ENCODE measurements at places on chromosomes 5 and 9.
A peak's percentile ranks its signal among the peaks of the same experiment; 100 is the strongest.

DNA sequence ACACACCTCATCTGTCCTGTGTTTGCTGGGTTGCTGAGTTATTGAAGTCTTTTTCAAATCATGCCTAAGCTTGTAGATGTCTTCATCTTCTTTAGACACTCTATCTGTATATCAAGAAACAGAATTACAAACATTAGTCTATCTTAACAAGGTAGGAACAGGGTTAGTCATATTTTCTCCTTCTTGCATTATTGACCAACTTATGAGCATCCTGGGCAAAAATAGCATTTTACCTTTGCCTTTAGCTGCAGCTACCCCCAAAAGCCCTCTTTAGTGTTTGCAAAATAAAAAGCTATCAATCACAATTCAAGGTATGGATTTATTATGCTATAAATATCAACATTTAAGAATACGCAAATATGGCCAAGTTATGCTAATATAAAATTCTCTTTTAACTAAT lies 3.4 kb downstream of the PLK2 start:
- no peak for DNase-seq

- DNase-seq = no peak
These were observed 20.0 kb upstream of the LIFR start for GRCh38 chr5:38576442-38576841.

- DNase-seq = no peak
These were observed 6.2 kb downstream of the TGFBI start for GRCh38 chr5:136034984-136035383.

GRCh38 chr9:17017931-17018491 lies 116.8 kb upstream of the CNTLN start:
- DNase-seq = peak; percentile 79

GRCh38 chr9:33065157-33066076 lies 11.1 kb downstream of the SMU1 start:
- DNase-seq = no peak

DNA sequence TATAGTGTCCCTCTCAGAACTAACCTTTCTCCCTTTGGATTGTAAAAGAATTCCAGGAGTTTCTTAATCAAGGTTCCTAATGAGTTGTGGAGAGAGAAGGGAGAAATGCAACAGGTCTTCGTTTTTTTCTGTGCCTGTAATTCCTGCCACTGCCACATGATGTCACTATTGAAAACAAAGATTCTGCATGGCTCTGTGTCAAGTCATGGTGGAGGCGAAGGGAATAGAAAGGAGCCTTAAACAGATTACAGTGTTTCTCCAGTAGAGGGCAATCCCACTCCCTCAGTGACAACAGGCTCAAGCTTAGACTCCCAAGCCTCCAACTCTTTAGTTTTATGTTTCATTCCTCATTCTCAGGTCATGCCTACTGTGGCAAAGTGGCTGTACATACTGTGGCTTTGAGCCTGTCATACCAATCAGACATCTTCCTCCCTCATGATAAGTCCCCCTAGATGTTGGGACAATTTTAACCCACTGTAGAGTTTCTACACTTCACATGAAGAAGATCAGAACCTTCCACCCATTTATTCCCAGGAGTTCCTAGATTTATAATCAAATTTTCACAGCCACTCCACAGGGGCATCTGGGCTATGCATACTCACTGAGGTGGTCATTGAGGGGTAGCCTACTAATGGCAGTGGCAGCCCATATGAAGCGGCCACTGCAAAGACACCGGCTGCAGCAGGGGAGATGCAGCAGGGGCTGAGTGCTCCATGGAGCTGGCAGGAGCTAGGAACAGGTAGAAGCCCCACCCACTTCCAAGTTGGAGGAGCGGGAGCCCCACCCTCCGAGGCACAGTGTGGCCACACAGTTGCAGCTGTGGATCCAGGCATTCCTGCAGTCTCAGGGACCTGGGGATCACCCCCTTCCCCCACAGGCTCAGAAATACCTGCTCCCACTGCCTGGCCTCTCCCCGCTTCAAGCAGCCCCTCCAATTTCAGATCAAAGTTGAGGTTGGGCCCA lies 97.4 kb upstream of the TRIM32 start:
- peak; percentile 68 for DNase-seq

- no peak for DNase-seq
These were observed 60.2 kb upstream of the SRP19 start for GRCh38 chr5:112800891-112801290.

DNA sequence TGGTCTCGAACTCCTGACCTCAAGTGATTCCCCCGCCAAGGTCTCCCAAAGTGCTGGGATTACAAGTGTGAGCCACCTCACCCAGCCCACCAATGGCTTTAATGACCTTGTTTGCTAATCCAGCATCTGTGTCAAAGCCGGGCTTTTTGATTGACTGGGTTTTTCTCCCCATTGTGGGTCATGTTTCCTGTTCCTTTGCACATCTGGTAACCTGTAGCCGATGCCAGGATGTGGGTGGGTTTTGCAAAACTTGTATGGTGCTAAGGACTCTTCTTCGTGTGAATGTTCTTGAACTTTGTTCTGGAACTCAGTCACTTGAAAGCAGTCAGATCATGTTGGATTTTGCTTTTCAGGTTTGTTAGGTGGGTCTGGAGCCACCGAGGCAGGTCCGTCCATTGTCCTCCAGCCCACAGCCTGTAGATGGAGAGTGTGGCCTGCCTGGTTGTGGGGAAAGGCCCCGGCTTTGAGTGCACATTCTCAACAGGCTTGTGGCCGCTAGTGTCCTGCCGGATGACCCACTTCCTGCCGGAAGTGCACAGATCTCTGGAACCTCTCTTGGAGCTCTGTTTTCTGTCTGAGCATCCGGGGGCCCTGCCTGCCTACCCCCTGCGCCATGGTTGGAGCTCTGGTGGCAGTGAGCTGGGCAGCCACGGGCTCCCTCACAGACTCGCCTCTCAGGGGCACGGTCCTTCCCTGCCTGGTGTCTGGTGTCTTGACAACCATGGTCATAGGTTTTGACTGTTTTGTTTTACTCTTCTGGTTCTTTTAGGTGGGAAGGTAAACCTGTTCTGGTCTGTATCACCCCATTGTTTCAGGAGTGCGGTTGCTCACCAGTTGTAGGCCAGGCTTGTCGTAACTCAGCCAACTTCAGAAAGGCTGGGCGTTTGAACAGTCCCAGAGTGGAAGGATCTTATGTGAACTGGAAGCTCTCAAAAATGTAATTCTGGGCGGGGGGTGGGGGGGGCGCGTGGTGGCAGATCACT lies 69.6 kb upstream of the CACNA1B start:
- no peak for DNase-seq

- no peak for DNase-seq
These were observed 588.3 kb upstream of the SGCD start for GRCh38 chr5:155738616-155739015.

DNA sequence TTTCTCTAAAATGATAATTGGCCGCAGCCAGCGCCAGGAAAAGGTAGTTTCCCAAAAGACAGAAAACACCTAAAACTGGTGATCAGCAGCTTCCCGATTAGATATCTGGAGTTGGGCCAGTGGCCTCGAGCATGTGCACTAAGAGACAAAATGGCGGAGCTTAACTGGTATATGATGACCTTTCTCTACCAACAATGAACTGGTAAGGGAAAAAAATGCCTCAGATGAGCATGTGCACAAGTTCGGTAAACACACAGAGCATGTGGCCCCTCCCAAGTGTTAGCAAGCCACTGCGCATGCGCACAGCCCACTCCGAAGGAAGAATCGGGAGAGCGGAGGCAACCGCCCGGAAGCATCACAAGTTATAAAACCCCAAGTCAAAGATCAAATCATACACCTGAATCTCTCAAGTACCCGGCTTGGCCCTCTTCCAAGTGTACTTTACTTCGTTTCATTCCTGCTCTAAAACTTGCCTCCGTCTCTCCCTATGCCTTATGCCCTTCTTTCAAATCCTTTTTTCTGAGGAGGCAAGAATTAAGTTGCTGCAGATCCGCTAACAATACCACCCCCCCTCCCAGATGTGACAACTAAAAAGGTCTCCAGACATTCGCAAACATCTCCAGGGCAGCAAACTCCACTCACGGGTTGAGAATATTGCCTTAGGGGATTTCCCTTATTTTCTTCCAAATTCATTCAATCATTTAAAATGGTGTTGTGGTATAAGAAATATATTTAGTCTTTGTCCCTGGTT lies 15.0 kb upstream of the PTBP3 start:
- DNase-seq = peak; percentile 69

- no peak for DNase-seq
These were observed 154.3 kb downstream of the DENND1A start for GRCh38 chr9:123775289-123776284.

DNA sequence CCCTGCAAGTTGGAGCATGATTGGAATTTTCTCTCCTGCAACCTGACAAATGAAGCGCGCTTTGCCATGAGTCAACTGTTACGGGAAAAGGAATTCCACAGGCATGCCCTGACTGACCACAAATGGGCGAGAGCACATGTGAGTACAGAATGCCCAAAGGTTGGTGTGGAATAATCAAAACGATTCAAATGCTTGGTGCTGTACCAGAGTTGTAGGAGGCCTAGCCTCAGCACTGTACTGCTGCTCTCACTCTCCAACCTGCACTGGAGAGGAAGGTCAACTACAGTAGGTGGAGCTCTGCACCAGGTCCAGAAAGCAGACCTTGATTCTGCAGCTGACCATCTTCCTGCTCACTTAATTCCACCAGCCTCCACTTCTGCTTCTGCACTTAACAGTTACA lies 406.9 kb upstream of the ACTBL2 start:
- DNase-seq = peak; percentile 91

GRCh38 chr9:89021154-89021803 lies 30.0 kb downstream of the S1PR3 start:
- DNase-seq = peak; percentile 90

GRCh38 chr9:109256336-109256735 lies 64.5 kb downstream of the EPB41L4B start:
- peak; percentile 81 for DNase-seq

DNA sequence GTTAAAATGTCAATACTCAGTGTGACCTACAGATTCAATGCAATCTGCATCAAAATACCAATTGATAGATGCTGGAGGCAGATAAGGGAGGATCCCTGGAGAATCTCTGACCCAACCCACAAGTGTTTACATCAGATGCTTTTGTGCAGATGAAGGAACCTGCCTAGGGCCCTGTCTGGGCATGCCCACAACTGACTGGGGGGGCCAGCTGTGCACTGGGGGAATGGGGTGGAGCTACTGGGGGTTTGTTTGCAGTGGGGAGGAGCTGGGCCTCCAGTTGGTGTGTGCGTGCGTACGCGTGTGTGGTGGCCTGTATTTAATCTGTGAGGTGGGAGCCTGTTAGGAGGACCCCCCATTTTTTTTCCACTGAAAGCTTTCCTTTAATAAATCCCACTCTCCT lies 244.9 kb downstream of the TRIM36 start:
- DNase-seq = no peak

DNA sequence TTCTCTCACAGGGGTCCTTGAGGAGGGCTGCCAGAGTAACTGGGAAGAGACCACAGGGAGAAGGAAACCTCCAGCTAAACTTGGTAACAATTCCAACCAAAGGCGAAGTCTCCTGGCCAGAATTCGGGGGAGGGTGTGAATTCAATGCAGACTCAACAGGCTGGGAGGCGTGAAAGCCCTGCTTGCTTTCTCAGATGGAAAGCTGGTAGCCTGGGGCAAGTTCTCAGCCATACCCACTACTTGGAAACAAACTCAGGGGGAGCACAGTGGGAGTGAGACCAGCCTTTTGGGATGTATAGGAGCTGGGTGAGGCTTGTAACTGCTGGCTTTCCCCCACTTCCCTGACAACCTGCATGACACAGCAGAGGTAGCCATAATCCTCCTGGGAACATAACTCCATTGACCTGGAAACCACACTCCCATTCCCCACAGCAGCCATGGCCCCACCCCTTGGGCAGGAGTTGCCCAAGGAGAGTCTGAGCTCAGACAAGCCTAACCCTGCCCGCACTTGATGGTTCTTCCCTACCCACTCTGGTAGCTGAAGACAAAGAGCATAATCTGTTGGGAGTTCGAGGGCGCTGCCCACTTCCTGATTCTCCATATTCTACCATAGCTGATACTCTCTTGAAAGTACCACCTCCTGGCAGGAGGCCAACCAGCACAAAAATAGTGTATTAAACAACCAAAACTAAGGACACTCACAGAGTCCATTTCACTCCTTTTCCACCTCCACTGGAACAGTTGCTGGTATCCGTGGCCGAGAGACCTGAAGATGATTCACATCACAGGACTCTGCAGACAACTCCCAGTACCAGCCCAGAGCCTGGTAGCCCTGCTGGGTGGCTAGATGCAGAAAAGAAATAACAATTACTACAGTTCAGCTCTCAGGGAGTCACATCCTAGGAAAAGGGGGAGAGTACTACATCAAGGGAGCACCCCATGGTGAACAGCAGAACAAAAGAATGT lies 123.8 kb downstream of the FAM170A start:
- no peak for DNase-seq

DNA sequence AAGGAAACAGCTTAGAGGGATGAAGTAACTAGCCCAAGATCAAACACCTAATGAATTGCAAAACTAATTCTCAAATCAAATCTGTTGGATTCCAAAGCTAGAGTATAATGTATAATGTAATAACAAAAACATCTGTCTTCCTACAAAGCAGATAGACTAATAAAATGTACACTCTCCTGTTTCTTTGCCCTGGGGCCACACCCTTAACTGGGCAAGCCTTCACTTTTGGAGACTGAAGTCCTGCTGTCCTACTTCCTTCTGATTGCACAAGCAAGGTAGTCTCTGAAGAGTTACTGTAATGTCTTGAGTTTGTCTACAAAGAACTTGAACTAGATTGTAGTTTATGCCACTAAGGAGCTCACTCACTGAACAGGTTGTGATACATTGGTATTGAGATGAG lies 2.5 kb downstream of the TTC1 start:
- DNase-seq = no peak

DNA sequence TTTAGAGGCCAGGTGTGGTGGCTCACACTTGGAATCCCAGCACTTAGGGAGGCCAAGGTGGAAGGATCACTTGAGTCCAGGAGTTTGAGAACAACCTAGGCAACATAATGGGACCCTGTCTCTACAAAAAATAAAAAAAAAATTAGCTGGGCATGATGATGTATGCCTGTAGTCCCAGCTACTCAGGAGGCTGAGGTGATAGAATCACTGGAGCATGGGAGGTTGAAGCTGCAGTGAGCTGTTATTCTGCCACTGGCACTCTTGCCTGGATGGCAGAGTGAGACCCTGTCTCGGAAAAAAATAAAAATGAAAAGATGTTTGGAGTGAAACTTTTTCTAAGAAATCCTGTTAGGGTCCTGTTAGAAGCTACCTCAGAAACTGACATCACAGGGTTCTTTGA lies 24.2 kb downstream of the OCLN start:
- no peak for DNase-seq

- no peak for DNase-seq
These were observed 405.5 kb downstream of the KIF4B start for GRCh38 chr5:155418960-155419579.

GRCh38 chr9:122329597-122329996 lies 41.2 kb upstream of the PTGS1 start:
- no peak for DNase-seq

- DNase-seq = no peak
These were observed 180.2 kb upstream of the SMC2 start for GRCh38 chr9:103913899-103914298.

All from fibroblast of skin of right biceps (primary cell).